ENCODE measurements at places on chromosomes 16 and 17. TPM values are rescaled to one million over a fixed set of nuclear protein-coding genes. Genes with fewer than 3 reads are reported as not detected.

Gene CHRNE
- 0.51 TPM for total RNA-seq

Gene LGALS9B
- not detected for total RNA-seq

Gene LGALS3BP
- total RNA-seq, result 320 TPM

Gene ORC6
- total RNA-seq, result 5.0 TPM

Gene PLK1
- 0.77 TPM for total RNA-seq

Gene TNRC6C
- total RNA-seq, result 4.6 TPM
